Stromal cell of bone marrow (primary cell): ENCODE measurements at places on chromosomes 3 and 15.

GRCh38 chr3:72887343-72887704 lies 522 bp upstream of the GXYLT2 start:
- no peak for DNase-seq

DNA sequence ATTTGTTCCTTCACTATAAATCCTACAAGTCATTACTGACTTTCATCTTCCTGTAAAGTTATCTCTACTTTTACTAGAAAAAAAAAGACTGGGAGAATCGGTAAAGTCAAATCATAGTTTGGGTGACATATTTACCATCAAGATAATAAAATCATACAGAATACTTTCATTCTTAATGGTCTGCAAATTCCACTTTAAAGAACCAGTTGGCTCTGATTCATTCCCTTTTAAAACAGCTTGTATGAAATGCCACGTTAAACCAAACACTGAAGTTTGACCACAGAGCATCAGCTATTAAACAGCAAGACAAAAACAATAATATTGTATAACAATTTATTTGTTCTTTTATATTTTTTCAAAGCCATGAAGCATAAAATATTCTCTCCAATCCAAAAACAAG lies 100.7 kb downstream of the FBN1 start:
- DNase-seq: no peak

DNA sequence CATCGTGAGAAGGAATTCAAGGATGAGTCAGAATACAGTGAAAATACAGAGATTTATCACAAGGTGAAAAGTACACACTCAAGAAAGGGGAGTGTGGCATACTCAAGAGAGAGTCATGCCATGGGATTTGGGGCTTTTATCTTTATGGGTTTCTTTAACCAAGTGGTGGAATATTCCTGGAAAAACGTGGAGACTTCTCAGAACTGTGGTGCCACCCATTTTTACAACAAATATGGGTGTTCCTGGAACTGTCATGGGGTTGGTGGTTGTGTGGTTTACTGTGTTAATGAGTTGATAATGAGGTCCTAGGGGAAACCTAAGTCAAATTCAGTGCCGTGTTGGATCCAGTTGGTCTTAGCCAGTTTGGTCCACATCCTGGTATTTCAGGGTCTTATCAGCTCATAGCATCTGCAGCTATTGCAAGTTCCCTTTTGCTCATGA lies 497.2 kb downstream of the GABRG3 start:
- DNase-seq: no peak

- DNase-seq: peak; percentile 18
These were observed 753 bp downstream of the ITGB5 start for GRCh38 chr3:124886168-124887056.

DNA sequence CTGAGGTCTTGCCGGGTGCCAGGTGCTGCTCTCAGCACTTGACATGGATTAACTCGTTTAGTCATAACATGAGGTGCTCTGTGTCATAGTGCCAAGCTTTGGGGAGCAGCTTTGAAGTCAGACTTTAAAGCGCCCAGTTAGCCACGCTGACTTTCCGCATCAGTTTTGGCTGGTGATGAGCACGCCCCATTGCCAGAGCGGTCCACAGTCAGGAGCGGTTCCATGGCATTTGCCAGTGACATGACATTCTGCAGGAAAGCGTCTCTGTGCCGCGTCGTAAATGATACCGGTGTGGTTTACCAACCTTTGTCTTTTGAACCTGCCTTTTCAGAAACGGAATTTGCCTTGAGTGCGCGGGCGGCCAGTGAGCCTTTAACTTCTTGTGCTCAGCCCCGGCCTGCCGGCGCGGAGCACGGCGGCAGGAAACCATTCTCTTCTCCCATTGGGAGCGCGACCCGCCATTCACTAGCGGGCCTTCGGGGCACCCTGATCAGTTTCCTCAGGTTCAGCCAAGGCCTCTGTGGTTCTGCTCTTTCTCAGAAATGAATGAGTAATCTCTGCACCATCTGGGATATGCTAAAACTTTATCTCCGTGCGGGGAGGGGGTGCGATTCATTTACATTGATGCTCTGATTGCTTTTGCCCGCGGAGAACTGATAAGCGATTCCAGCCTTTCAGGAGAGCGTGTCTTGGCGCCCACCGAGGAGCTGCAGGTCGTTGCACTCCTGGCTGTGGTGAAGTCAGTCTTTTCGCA lies 1.7 kb upstream of the SLC2A2 start:
- peak; percentile 77 for DNase-seq

DNA sequence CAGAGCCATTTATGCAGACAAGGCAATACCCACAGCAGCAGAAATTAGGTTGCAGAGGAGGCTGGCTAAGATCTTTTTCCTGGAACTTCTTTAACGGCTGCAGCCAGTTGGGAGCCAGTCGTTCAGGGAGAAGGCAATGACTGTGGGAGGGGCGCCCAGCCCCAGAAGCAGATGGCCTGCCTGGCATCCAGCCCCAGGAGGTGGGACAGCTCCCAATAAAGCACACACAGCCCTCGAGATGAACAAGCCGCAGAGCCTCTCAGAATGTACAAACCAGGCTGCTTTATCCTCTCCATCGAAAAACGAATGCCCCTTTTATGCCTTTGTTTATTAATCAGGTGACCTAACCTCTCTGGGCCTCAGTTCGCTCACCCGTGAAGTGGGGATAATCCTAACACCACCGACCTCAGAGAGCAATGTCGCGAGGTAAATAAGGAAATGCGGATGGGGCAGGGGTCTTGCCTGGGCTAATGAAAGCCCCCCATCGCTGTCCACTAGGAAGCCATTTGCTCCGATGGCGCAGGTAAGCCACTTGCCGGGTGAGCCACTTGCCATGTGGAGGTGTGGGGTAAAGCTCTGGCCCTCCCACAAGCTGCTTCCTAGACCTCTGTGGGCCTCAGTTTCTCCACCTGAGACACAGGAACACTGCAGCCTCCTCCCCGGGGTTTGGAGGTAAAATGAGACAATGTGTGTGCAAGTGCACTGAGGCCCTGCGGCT lies 35.8 kb downstream of the MGLL start:
- DNase-seq: no peak

DNA sequence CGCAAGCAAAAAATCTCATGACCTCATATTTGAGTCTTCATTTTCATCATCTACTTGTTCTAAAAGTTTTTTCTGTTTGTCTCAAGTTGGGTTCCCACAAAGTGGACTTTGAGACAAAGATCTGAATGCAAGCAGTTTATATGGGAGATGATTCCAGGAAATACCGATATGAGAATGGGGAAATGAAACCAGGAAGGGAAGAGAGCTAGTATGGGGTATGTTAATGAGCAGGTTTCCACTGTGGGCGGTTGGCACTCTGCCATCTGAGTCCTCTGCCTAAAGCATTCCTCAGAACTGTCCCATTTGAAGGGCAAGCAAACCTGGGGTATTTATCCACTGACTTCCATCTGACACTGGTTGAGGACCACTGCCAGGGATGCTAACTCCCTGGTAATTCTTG lies 8.8 kb downstream of the ADPRH start:
- no peak for DNase-seq
